ENCODE measurements at places on chromosomes 12 and 14.
A peak's percentile ranks its signal among the peaks of the same experiment; 100 is the strongest.

DNA sequence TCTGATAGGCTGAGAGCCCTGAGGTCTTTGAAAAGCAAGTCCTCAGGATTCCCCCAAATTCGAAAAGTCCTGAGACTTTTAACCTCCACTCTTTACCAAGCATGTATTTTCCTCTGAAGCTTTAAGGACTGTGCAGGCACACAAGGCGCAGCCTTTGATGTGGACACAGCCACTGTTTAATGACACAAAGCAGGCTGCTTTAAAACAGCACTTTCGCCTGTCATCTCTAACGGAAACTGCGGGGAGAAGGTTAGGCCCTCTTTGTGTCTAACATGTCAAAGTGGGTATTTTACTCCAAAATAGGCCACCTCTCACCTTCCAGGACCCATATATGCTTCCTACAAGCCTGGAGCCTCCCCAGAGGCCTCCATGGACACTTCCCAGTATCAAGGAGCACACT, 159.2 kb downstream of the GCH1 start:
- no peak for DNase-seq

DNA sequence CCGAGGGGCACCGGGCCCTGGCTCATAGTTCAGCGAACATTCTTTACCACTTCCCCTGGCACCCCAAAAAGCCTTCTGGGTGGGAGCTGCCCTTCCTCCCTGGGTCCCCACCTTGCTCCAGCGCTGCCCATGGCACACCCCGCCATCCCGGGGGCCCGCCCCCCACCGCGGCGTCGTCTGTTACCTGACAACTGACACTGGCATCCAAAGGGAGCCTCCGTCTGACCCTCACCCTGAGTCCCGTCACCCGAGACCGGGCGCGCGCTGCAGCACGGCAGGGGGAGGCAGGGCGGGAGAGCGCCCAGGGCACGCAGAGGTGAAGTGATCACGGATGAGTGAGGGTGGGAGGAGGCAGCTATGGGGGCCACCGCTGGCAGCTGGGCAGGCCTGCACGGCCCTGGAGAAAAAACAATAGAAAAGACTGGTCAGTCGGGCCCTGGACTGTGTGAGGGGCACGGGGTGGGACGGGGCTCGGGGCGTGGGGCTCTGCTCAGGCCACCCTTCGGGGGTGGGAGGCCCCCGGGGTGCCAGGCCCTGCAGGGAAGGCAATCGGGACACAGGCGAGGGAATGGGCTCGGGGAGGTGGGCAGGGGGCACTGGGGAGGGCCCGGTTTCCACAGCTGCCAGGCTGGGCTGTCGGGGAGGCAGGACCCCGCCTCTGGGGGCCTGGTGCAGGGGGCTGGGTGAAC, 40.7 kb downstream of the BCL11B start:
- no peak for DNase-seq

GRCh38 chr14:101481557-101481956, 79.7 kb upstream of the DIO3 start:
- DNase-seq = no peak

- no peak for DNase-seq
These were observed 321.6 kb downstream of the BCL11B start for GRCh38 chr14:98950353-98950895.

GRCh38 chr12:119475650-119476049, 117.9 kb upstream of the TMEM233 start:
- DNase-seq = no peak

GRCh38 chr14:71086567-71086966, 179.3 kb downstream of the PCNX1 start:
- DNase-seq = no peak

- no peak for DNase-seq
These were observed 152.3 kb downstream of the ZNF664 start for GRCh38 chr12:124125203-124125871.

GRCh38 chr14:89719366-89720075, 235.0 kb downstream of the EFCAB11 start:
- no peak for DNase-seq

DNA sequence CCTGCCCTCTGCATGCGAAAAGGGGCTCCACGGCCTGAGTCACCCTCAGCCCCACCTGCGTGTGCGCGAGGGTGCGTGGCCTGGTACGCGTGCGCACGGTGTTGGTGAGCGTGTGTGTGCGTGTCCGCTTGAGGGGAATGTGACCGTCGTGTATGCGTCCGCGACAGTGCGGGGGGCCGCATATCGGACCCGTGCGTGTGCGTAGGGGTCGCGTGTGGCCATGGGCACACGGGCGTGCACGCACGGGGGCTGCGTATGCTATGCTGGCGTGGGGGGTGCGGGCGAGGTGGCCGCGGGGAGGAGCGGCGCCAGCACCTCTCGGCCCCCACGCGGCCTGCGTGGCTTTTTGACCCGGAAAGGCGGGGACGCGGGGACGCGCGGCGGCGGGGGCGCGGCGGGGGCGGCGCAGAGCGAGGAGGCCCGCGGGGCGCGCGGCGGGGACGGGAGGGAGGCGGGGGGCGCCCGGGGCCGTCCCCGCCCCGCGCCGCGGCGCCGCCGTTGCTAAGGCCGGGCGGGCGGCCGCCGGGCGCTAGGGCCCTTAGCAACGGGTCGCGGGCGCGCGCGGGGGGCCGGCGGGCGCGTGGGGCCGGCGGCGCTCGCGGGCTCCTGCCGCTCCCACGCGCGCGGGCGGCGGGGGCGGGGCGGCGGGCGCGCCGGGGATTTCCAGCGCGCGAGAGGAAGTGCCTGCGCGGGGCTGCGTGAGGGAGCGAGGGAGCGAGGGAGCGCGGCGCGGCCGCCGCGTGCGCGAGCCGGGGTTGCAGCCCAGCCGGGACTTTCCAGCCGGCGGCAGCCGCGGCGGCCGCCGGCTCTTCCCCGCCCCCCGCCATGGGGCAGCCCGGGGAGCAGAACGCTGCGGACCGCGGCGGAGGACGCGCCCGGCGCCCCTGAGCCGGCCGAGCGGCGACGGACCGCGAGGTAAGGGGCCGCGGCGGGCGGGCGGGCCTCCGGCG, at the start of gene TRAF3:
Gene TRAF3 (plus strand): TSS at position 689 of the 950 bp plus-strand sequence. CDS start 92,753 bp downstream, outside the sequence.
- DNase-seq = no peak

- DNase-seq = no peak
These were observed 4.7 kb downstream of the MAP3K9 start for GRCh38 chr14:70804556-70805162.

- no peak for DNase-seq
These were observed 569 bp upstream of the RGS6 start for GRCh38 chr14:71931492-71932228.

DNA sequence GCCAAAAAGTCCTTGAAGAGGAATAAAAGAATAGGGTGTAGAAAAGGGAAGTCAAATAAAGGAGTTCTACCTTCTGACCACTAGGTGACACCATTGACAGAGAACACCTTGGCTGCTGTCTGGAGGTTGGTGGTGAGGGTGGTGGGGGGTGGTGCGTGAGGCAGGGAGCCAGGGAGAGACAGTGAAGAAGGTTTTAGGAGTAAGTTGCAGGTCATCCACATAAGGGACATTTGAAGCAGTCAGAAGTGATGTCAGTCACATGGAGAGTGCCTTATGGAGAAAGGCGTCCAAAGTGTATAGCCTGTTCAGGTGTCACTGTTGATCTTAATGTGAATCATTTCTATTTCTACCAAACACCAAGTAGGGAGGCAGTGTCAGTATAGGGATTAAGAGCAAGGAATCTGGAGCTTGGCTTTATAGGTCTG, 279.3 kb upstream of the DDHD1 start:
- no peak for DNase-seq

GRCh38 chr12:3935078-3935477, 61.9 kb upstream of the PARP11 start:
- DNase-seq = no peak

DNA sequence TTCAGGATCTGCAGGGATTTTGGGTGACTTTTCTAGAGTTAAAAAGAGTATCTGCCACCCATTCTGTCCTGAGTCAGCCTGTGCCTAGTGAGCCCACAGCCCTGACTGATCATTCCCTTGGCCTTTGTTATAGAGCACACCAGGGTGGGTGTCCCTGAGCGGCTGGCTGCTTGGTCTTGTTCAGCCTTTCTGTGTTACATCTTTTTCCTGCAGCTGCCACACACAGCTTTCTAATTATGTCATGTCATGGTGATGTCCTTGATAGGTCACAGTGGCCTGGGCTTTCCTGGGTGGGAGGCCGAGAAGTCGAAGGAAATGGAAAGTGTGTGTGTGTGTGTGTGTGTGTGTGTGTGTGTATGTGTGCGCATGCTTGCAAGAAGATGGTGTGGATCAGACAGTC, 293.2 kb upstream of the CRY1 start:
- no peak for DNase-seq

GRCh38 chr12:88895634-88896033, 315.4 kb upstream of the KITLG start:
- DNase-seq = no peak

DNA sequence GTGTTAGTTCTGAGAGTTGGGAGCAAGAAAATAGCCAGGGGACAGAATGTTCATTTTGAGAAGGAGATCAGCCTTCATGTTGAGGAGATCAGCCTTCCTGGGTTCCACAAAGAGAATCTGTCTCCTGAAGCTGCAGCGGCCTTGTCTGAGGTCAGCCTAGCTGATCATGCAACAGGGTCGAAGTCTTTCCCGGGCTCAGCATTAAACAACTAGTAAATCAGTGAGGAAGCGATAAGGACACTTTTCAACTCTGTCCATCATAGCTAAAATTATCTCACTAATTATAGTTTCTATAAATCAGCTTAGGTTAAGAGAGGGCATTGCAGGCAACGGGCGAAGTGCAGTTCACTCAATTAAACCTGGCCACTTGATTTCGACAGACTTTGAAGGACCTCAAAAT, 7.5 kb downstream of the GSC start:
- DNase-seq = no peak

DNA sequence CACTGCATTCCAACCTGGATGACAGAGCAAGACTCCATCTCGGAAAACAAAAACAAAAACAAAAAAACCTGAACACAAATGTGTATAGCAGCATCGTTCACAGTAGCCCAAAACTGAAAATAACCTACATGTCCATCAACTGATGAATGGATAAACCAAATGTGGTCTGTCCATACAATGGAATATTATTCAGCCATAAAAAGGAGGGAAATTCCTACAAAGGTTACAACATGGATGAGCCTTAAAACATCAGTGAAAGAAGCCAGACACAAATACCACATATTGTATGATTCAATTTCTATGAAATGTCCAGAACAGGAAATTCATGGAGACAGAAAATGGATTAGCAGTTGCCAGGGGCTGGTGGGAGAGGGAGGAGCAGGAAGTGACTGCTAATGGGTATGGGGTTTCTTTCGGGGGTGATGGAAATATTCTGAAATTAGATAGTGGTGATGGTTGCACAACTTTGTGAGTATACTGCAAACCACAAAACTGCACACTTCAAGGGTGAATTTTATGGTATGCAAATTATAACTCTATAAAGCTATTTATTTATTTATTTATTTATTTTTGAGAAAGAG, 4.0 kb downstream of the MYL2 start:
- no peak for DNase-seq

GRCh38 chr12:121797937-121798786, 4.7 kb upstream of the RHOF start:
- DNase-seq = peak; percentile 95

DNA sequence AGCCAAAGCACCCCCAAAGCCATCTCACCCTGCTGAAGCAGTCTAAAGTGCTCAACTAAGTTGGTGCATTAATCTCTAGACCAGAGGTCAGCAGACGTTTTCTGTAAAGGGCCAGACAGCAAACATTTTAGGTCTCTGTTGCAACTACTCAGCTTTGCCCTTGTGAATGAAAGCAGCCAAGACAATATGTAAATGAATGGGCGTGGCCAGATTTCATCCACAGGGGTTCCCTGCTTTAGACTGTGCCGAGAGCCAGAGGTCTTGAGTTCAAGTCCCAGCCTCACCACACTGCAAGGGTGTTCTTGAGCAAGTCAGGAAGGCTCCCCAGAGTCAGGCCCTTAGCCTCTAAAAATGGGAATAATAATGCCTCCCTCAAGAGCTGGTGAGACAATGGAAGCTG, 166.2 kb downstream of the CHST11 start:
- DNase-seq = no peak

- DNase-seq = no peak
These were observed 80.0 kb downstream of the DRAM1 start for GRCh38 chr12:101957252-101957959.

DNA sequence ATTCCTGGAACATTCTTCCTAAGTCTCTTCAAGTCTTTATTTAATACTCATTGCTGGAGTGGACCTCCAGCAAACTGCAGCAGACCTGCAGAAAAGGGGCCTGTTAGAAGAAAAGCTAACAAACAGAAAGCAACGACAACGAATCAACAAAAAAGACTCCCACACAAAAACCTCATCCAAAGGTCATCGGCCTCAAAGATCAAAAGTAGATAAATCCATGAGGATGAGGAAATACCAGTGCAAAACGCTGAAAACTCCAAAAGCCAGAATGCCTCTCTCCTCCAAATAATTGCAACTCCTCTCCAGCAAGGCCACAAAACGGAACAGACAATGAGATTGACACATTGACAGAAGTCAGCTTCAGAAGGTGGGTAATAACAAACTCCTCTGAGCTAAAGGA, 472.2 kb downstream of the C12orf50 start:
- DNase-seq = no peak

DNA sequence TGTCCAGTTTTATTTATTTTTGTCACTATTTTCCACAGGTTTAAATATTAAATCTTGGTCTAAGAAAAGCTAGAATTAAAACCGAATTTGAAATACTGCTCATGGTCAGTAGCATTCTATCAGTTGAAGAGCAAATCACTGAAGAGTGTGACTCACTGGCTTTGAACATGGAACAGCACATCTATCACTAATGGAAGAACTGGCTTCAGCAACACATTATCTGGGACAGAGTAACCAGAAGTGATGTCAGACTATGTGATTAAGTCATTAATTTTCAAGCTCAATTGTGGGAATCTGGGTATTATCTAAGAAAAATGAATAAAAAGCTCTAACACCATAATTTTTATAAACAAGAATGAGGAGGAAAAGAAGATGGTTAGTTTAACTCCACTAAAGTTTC, 527.5 kb downstream of the TMTC2 start:
- DNase-seq = no peak

GRCh38 chr14:38883127-38883526, 219.9 kb downstream of the SEC23A start:
- no peak for DNase-seq

- no peak for DNase-seq
These were observed 21.8 kb upstream of the HDAC7 start for GRCh38 chr12:47841501-47841900.
